A172 (cell line): ENCODE measurements at places on chromosomes 12 and 14. TPM values are rescaled to one million over a fixed set of nuclear protein-coding genes. Genes with fewer than 3 reads are reported as not detected.
A peak's percentile ranks its signal among the peaks of the same experiment; 100 is the strongest.

- DNase-seq, result no peak
Measured at GRCh38 chr14:66804141-66804540, 296.2 kb downstream of the GPHN start.

Gene SALL2
- 2.9 and 4.0 TPM in 2 replicates for total RNA-seq

DNA sequence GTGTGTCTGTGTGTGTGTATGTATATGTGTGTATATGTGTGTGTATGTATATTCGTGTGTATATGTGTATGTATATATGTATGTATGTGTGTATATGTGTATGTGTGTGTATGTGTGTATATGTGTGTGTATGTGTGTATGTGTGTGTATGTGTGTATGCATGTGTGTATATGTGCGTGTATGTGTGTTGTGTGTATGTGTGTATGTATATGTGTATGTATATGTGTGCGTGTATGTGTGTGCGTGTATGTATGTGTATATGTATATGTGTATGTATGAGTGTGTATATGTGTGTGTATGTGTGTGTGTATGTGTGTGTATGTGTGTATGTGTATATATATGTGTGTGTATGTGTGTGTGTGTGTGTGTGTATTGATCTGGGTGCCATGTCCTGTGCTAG lies 31.8 kb upstream of the SLC10A1 start:
- no peak for DNase-seq

DNA sequence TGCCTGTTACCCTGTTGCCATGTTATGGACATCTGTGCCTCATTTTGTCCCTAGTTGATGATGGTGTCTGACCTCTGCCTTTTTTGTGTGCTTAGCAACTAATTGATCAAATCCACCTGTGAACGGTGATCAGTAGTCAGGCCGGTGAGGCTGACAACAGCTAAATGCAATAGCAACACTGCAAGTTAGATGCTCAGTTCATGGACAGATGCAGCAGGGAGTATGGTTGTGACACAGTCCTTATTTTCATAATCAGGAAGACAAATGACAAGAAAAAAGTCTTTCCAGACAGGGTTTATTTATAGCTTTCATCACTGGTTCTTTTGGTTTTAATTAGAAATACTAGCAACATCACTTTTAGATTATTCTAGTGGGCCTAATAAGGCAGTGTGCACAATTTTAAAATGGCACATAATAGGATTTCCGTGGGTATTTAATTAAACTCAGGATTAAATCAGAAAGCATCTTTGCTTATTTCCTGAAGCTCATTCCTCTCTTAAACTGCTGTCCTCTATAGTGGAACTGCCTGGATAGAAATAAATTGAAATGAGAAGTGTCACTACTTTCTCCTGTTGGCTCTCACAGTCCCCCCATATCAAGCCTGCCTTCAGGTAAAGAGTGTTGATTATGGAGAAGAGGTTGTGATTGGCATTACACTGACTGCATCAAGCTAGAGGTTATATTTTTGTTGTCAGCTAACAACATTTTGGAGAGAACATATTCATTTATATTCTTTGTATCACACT lies 281.1 kb upstream of the NAV3 start:
- DNase-seq, result no peak

- DNase-seq, result no peak
Measured at GRCh38 chr12:55831447-55831815, 2.0 kb upstream of the DNAJC14 start.

- DNase-seq, result no peak
Measured at GRCh38 chr12:57195611-57196371, 20.8 kb upstream of the NXPH4 start.

DNA sequence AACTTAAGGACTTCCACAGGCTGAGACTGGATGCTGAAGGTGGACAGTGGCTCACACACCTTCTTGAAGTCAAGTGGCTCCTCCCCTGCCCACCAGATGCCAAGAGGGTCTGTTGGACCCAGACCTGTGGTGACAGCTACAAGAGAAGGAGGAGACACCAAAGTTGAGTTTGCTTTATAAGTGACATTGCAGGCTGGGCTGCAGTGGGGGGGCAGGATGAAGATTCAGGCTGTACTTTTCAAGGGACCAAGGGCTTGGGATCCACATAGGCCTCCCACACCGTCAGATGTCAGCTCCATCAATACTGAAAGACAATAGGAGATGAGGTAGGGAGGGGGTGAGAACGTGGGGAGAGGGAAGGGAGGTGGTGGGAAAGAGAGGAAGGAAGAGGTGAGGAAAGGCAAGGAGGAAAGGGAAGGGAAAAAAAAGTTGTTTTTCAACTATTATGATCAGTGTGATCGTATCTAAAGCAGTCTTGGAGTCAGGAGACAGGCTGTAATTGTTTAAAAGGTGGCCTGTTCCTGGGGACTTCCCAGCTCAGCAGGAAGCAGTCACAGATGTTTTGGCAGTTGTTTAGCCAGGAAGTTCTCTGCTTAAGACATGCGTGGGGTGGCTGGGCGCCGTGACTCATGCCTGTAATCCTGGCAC lies 84.1 kb upstream of the RESF1 start:
- peak; percentile 92 for DNase-seq

Gene BBOF1
- 4.8 and 8.5 TPM in 2 replicates for total RNA-seq

Gene KRT74
- 0.43 TPM in 1 of 2 replicates, not detected in the other for total RNA-seq

DNA sequence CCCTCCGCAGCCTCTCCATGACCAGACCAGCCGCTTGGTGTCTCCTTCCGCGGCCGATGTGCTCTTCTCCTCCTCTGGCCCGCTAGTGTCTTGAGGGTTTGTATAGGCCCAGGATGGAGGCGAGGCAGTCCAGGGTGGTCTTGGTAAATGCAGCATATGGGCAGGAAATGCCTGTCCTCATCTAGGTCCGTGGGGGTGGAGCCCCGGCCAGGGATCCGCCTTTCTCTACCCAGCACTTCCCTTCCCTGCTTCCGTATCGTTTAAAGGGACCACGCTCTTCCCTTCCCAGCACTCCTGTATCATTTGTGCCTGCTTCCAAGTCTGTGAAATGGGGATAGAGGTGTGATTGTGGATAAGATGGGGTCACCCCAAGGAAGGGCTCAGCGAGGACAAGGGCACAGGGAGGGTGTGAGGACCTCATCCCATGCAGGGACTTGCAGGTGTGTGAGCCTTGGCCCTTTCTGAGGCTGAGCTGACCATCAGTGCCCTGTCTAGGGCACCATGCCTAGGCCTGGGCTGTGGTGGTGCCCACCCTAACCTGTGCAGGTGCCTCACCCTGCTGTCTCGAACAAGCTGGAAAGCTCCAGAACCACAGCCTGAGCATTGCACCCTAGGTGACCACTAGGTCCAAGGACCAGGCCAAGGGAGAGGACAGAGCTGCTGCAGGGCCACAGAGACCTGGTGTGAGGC lies 326.8 kb upstream of the RTL1 start:
- DNase-seq, result no peak

DNA sequence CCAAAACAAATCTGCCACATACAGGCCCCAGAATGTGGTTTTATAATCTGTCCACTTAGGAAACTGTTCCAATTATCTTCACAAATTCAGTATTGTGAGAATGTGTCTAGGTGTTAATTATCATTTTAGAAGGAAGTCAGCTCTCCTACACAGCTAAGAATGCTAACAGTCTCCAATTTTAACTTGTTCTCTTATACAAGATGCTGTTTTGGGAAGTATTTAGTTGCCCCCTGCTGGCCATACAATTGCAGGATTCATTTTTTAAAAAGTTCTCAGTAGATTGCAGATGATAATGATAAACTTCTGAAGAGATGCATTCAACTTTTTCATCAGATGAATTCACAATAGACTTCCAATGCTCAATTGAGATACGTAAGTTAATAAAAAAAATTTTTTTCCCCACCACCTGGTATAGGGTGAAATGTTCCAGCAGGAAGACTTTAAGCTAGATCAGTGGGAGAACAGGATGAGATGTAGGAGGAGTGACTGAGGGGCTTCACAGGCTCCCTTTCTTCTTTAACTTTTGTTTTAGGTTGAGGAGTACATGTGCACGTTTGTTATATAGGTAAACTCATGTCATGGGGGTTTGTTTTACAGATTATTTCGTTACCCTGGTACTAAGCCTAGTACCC lies 27.3 kb upstream of the OSBPL8 start:
- DNase-seq, result peak; percentile 47

DNA sequence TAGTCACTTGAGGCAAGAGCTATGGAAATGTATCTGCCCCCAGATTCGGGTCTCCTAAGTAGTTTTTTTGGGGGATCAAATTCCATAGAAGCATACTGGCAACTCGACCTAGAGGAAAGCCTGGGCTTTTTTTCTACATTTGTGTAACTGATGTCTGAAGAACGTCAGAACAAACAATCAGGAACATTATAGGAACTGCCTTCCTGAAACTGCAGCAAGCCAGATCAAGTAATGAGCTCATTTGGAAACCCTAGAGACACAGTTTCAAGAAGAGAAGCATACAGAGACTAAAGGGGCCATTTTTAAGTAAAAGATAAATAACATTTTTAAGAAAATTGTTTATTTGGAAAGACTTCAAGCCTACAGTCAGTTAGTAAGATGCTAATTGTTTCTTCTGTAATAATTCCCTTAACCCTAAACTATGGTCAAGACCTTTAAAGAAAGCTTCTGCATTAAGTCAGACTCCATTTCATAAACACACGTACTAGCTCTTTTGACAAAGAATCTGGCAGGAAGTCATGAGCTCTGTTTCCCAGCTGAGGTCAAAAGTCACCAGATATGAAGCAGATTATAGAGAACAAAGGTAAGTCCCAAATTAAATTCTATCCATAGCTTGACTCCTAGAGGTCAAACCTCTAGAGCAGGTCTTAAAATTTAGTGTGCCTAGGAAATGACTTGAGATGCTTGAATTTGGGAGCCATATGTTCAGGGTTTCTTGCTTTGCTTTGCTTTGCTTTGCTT lies 112.8 kb downstream of the EGLN3 start:
- DNase-seq, result no peak

DNA sequence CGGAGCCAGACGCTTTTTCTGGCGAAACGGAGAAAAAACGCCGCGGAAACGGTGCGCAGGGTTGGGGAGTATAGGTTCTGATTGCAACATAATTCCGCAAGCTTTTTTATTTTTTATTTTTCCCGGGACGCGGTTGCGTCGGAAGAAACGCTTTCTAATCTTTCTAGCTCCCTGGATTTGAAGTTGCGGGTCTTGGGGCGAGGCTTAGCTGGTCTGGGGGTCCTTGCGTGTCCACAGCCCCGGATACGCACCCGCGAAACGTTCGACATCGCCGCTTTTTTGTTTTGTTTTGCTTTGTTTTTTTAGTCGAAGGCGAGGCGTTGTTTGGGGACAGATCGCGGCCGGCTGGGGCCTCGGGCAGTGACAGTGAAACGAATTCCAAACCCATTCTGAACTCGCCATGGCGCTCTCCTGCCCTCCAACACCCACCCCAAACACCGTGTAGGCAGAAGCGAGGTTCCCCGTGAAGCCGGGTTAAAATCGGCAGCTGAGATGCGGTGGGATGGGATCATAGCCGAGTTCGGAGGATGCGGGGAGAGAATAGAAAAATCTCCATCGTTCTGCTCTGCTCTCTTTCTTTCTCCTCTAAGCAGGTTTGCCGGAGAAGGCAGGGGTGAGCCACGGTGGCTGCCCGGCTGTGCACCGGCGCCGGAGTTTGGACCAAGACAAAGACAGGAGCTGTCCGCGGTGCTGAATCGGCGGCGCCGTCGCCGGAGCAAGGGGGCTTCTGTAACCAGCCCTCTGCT lies 8.1 kb upstream of the LHX5 start:
- no peak for DNase-seq

GRCh38 chr14:104438166-104438887 lies 141.2 kb upstream of the C14orf180 start:
- DNase-seq, result no peak

Gene KLRC4
- total RNA-seq, result not detected in 2 replicates

DNA sequence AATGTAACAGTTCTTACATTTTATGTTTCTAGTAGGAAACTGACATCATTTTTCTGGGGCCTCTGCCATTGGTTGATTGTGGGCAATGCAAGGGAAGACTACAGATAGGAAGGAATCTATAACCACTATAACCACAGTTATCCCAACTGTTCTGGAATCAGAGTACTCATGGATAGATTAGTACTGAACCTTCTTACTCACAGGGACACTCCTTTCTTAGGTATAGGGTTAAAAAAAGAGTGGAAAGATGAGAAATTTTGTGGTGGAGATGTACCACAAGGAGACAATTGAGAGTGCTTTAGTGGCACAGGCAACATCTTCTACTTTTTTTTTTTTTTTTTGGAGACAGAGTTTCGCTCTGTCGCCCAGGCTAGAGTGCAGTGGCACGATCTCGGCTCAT lies 21.0 kb downstream of the TMEM116 start:
- DNase-seq, result no peak

DNA sequence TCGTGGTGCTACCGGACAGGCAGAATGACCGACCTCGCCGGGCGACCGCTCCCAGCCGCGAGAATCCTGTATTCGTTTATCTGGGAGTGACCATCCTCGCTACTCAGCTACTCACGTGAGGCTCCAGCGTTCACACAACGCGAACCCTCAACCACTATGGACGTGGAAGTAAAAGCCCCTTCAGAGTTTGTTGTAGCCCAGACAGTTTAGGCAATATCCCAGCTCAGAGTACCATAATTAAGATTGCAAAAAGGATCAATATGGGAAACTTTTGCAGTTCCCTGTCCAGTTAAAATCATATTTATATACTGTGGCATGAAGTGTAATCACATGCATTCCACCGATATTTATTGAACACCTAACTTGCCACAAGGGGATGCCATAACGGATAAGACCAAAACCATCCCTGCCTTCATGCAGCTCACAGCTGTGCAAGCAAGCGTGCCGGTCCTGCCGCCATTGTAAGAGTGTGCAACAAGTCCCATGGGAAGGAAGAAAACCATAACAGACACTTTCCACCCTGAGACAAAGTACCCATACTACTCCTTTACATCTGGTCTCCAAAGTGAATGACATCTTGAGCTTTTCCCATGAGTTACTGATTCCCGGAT lies 938 bp upstream of the MAX start:
- no peak for DNase-seq

DNA sequence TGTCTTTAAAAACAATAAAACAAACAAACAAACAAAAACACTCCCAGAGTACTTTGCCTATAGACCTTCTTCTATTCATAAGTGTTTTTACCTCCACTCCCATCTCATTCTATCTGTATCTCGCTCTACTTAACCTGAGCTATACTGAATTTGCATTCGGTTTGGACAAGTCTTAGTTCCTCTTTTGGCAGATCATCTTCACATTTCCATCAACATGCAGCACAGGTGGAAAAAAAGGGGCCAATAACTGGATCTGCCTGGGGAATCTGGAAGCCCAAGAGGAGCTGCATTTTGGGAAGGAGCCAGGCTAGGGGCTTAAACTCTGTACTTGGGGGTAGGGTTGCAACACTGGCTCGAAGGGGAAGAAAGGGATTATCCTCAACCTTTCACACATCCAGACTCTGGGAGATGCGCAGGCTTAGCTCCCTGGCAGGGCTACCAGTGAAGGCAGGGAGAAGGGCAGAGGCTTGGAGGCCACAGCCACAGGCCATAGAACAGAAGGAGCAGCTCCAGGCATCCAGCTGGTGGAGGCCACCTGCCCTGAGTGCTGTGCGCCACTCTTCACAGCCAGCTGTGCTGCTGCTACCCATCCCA lies 4.1 kb downstream of the NINJ2 start:
- DNase-seq, result no peak

Gene MUCL1
- not detected in 2 replicates for total RNA-seq

DNA sequence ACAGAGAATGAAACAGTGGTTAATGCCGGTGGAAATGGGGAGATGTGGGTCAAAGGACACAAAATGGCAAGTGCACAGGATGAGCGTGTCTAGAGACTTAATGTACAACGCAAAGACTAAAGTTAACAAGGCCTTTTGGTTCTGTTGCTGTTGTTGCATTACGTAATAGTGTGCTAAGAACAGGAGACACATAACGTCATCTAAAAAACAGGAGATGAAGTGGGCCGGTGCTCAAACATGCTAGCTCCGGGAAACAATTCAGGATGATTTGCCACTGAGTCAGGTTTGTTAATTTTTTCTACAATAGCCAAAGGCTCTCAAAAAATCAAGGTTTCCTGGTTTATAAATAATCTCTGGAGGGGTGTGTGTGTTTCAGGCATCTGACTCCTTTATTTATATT lies 55.5 kb downstream of the ETV6 start:
- DNase-seq, result peak; percentile 16
